RPMI7951 (cell line): ENCODE measurements at places on chromosomes 2 and 18. TPM values are rescaled to one million over a fixed set of nuclear protein-coding genes. Genes with fewer than 3 reads are reported as not detected.

Gene RIT2
- total RNA-seq, result not detected in 2 replicates

Gene RBM43
- 4.4 and 5.6 TPM in 2 replicates for total RNA-seq

Gene C2orf80
- not detected in 2 replicates for total RNA-seq

Gene BMP10
- not detected in 2 replicates for total RNA-seq

Gene TMEM150A
- total RNA-seq, result 5.5 and 6.2 TPM in 2 replicates

Gene SP5
- 0.20 TPM in 1 of 2 replicates, not detected in the other for total RNA-seq

Gene MAP2
- total RNA-seq, result 4.9 and 6.7 TPM in 2 replicates

Gene TMEM182
- total RNA-seq, result 2.3 and 3.4 TPM in 2 replicates

Gene DYSF
- total RNA-seq, result 1.2 and 2.3 TPM in 2 replicates

- no peak for DNase-seq
These were observed 22.2 kb downstream of the EFR3B start for GRCh38 chr2:25063876-25064660.

GRCh38 chr2:68250196-68250595 is 2.1 kb downstream of the PPP3R1 start:
- no peak for DNase-seq

DNA sequence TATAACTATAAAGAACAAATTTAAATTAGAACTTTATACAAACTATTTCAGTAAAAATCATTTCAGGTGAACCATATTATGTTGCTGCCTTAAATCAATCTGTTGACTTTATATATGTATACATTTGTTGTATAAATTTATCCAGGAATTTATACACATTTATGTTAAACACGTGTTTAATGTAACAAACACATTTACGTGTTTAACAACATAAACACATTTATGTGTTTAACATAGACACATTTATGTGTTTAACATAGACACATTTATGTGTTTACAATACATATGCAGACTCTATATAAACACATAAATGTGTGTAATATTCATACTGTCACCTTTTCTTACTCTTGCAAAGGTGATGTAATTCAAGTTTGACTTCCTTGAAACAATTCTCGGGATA is 75.4 kb upstream of the TWSG1 start:
- no peak for DNase-seq

GRCh38 chr2:239343460-239343859 is 57.4 kb downstream of the HDAC4 start:
- DNase-seq, result no peak

DNA sequence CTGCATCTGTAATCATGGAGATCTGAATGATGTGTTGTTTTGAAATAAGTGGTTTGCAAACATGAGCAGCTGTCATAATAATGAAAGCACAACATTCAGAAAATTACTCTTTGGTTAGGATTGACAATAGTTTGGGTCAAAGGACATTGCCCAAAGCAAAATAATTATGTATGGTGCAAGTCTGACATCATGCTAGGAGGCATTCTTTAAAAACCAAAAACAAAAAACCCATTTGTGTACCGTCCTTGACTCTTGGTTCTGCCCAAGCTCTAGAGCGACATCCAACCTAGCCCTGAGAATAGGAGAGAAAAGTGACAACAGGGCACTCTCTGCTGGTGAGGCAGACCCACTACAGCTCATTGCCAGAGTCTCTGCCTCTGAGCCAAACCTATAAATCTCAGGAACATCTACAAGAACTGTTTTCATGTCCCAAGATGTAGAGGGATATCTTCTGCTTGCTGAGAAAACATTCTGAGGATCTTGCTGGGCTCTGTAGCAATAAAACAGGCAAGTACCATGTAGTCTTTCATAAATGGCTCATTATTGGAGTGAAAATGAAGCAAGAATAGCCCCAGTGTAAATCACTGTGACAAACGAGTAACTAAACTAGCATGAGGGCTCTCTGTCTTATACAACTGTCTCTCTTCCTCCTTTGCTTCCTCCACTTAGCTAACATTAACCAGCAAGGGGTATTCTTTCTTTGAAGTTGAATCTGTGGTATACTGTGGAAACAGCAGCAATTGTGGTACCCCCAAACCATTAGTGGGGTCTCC is 266.8 kb upstream of the CXCR4 start:
- DNase-seq, result peak; percentile 30

DNA sequence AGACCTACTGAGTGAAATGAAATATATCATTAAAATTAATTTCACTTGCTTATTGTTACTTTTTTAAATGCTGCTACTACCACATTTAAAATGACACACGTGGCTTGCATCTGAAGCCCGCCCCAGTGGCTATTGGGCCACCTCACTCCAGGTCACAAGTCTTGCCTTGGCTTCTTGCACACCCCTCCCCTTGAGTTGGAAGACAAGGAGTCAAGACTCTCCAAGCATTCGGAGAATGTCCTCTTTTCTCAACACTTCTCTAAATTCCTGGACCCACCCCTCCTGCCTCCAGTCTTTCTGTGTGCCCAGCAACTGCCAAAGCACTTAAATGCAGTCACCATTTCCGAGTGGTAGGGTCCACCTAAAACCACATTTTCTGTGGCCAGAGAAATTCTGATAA is 73.4 kb downstream of the ZBTB7C start:
- no peak for DNase-seq

DNA sequence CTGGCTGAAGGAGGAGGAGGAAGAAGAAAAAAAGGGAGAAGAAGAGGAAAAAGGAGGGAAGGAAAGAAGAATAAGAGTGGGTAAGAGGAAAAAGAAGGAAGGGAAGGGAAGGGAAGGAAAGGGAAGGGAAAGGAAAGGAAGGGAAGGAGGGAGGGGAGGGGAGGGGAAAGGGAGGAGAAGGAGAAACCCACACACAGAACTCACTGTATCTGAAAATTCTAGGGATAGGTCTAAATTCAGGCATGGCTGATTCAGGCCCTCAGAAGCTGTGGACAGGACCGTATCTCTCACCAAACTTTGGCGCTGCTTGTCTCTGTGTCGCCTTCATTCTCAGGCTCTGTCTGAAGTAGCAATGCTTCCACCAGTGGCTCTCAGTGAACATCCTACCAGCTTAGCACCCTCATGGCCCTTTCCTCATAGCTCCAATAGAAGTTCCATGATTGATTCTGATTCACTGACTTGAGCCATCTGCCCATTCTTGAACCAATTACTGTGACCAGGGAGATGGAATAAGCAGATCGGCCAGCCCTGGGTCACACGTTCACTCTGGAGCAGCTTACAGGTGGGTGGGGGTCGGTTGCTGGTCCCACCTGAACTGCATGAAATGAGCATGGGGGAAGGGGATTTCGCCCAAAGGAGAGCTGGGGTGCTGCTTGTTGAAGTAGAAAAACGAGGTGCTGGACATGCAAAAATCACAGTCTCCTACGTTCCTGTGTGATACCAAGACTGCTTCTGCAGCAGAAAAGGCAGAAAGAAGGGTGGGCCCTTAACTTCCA is 59.7 kb downstream of the TTC32 start:
- DNase-seq, result no peak

- DNase-seq, result no peak
These were observed 7.5 kb upstream of the IMP4 start for GRCh38 chr2:130335226-130335625.

GRCh38 chr2:217248312-217248935 is 388.6 kb upstream of the TNP1 start:
- DNase-seq, result peak; percentile 63

DNA sequence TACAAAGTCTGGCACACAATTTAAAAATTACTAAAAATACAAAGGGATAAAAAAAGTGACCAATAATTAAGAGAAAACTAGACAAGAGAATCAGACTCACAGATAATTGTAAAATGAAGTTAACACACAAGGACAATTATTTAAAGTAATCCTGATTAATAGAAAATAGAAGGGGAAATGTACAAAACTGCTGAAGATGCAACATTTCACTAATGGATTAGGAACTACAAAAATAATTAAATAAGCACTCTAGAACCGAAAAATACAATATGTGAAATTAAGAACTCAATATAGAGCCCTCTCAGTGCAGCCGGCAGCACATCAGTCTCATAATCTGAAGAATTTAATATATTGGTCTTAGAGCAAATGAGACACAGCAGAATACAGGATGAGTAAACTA is 24.6 kb downstream of the HYCC2 start:
- DNase-seq, result no peak

- DNase-seq, result no peak
These were observed 59.9 kb downstream of the NAT8 start for GRCh38 chr2:73582364-73582763.

- no peak for DNase-seq
These were observed 313.3 kb downstream of the MBD2 start for GRCh38 chr18:53911200-53911599.

- no peak for DNase-seq
These were observed 76.5 kb downstream of the CCDC102B start for GRCh38 chr18:68874361-68874760.

DNA sequence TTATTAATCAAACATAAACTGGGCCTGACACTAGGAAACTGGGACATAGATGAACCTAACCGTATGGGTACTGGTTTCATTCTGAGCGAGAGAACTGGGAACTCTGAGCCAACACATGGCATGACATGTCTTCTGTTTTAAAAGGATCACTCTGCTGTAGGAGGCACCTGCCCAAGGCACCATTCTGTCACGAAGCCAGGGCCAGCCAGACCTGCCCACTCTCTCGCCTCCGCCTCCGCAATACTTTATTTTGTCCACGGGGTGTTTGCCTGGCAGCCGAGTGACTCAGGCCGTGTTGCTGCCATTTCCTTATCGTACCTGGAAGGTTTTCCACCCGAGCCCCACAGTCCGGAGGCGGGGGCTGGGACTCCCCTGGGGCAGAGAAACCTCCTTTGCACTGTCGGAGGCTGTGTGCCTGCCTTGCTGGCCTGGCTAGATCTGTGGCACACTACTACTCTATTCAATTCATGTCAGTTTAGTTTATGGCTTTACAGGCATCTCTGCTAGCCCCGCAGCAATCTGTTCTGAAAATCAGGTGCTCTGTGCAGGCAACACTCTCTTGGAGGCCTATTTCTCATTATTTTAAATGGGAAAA is 120.4 kb upstream of the ACKR3 start:
- DNase-seq, result no peak

- no peak for DNase-seq
These were observed 28.5 kb downstream of the ZNF516 start for GRCh38 chr18:76466410-76466991.

DNA sequence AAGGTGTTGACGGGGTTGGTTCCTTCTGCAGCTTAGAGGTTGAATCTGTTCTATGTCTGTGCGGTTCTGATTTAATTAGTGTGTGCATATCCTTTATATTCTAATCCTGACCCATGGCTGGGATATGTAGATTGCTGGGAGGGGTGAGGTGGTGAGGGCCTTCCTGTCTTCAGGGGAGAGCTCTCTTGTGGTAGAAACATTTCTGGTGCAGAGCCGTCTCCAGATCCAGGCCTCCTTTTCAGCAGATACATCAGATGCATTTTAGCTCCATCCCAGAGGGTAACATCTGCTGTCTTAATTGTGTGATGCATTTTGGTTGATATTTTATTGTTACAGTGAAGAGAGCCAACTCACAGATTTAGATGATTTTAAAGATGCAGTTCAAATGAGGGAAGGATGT is 227.8 kb downstream of the AGAP1 start:
- no peak for DNase-seq

GRCh38 chr2:177326005-177326404 is 61.5 kb upstream of the NFE2L2 start:
- DNase-seq, result no peak

- DNase-seq, result peak; percentile 58
These were observed 81.5 kb downstream of the PRPF40A start for GRCh38 chr2:152635635-152636298.

DNA sequence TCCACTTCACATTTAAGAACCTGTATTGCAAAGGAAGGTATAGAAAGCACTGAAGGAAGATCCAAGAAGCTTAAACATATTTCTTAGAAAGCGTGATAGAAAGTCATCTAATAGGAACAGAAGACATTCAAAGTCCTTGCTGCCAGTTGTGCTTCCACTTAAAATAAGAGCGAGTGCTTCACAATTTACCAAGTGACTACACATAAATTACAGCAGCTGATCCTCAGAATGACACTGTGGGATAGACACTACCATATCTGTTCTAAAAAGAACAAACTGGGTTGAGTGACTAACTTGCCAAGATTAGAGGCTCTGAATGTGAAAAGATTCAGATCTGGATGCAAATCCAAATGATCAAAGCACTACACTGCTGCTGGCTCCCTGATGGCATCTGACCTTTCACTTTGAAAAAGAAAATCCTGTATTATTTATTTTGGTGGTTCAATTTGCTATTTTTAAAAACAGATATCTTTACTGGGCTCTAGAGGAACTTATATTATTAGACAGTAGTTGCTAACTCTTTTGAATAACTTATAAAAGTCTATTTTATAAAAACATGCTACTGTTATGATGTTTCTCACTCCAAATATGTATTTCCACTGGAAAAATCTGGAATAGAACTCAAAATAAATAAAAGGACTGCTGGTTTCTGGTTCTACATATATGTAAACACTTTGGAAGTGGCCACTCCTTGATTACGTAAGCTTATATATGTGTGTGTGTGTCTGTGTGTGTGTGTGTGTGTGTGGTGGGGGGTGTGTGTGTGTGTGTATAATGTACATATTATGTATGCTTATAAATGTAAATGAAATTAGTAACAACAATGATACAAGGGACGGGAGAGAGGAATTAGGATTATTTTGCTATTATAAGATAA is 57.4 kb downstream of the KIDINS220 start:
- DNase-seq, result no peak

DNA sequence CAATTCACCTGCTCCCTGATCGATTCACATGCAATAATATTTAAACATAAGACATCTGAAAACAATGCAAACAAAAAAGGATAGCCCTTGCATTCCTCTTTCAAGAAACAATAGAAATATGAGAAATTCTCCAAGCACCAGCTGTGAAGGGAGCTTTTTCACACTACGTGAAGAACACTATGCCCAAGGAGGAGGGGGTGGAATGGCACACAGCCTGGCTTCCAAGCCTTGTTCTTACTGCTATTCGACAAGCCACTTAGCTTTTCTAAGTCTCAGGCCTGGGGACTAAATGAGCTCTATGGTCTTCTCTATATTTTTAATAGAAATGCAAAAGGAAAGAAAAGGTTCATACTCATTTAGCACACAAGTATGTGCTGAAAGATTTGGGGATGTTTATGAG is 92.2 kb upstream of the CHRNA1 start:
- no peak for DNase-seq

GRCh38 chr2:15768615-15769014 is 171.7 kb upstream of the MYCN start:
- no peak for DNase-seq

- DNase-seq, result no peak
These were observed 7.1 kb downstream of the KCNE4 start for GRCh38 chr2:223058952-223059716.

DNA sequence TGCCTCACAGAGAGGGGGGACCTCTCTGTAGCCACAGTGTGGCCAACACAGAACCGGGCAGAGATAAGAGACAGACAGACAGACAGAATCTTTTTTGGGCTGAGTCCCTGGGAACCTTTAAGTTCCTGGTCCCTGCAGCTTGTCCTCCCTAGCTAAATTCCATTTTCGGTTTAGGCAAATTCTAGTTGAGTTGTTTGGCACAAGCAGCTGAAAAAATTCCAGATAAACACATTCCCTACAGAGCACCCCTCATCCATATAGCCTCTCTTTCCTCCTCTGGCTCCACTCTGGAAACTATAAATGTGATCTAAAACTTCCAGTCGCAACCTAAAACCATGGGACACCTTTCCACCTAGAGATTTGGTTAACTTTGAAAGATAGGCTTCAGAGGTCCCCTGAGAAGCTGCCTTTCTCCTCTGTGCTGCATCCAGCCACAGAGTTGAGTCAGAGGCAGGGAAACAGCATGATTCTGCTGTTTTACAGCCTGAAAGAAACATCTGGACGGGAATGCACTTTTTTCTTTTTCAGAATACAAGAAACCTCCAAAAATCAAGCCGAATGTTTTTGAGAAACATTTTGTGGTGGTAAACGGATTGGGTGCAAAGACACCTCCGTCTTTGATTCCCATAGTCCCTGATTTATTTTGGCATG is 30.9 kb downstream of the SLC4A3 start:
- peak; percentile 68 for DNase-seq
